ENCODE measurements at places on chromosomes 16 and 17. TPM values are rescaled to one million over a fixed set of nuclear protein-coding genes. Genes with fewer than 3 reads are reported as not detected.
A peak's percentile ranks its signal among the peaks of the same experiment; 100 is the strongest.

The SHCBP1 gene
- total RNA-seq: 0.88 TPM

The NPIPA8 gene
- not detected for total RNA-seq

The NOG gene
- total RNA-seq: 62.4 TPM

The STH gene
- not detected for total RNA-seq

The LASP1 gene
- total RNA-seq: 86.8 TPM

The SLC35G6 gene
- not detected for total RNA-seq

The TNFSF12 gene
- 7.4 TPM for total RNA-seq

The HOXB7 gene
- total RNA-seq: 30.4 TPM

The TBKBP1 gene
- 18.0 TPM for total RNA-seq

The FOXF1 gene
- total RNA-seq: not detected

The P2RX5 gene
- 63.4 TPM for total RNA-seq

GRCh38 chr17:81810476-81810875 lies 6.5 kb downstream of the GCGR start:
- DNase-seq: no peak

DNA sequence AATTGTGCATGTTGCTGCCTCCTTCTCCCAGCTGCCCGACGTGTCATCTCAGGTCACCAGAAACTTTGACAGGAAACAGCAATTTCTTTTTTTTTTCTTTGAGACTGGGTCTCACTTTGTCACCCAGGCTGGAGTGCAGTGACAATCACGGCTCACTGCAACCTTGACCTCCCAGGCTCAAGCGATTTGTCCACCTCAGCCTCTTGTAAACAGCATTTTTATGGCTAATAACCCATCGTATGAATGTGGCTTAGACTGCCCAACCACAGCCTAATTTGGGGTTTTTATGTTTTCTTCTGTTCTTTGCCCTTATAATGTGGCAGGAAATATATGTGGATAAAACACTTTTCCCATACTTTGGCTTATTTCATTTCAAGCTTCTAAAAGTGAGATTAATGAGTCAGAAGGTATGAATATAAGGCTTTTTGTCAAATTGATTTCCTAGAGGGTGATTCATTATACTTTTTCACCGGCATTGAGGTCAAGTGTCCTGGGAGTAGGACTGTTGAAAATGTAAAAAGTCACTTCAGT lies 31.0 kb upstream of the SLC5A10 start:
- no peak for DNase-seq

GRCh38 chr17:17538417-17539391 lies 42.5 kb upstream of the RASD1 start:
- DNase-seq: peak; percentile 13

GRCh38 chr17:19750020-19750572 lies 2.0 kb upstream of the ALDH3A1 start:
- DNase-seq: no peak

DNA sequence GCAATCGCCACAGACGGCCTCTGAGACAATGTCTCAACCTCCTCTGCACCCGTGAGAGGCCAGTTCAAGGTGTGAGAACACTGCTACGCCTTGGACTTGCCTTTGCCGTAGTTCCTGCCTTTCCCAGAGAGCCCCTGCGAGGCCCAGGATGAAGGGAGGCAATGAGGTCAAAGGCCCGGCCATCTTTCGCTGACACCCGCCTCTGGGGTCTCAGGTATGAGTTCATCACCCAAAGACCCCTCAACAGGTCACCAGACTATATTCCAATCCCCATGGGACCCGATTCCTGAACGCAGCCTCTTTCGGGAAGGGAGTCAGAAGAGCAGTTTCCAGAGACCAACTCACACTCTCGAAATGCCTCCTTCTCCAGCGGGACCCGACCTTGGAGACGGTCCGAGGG lies 573.5 kb downstream of the KCNJ18 start:
- no peak for DNase-seq

- peak; percentile 18 for DNase-seq
These were observed 37.6 kb upstream of the ZC3H18 start for GRCh38 chr16:88532434-88533241.

GRCh38 chr17:72463287-72464102 lies 342.7 kb downstream of the SOX9 start:
- no peak for DNase-seq

DNA sequence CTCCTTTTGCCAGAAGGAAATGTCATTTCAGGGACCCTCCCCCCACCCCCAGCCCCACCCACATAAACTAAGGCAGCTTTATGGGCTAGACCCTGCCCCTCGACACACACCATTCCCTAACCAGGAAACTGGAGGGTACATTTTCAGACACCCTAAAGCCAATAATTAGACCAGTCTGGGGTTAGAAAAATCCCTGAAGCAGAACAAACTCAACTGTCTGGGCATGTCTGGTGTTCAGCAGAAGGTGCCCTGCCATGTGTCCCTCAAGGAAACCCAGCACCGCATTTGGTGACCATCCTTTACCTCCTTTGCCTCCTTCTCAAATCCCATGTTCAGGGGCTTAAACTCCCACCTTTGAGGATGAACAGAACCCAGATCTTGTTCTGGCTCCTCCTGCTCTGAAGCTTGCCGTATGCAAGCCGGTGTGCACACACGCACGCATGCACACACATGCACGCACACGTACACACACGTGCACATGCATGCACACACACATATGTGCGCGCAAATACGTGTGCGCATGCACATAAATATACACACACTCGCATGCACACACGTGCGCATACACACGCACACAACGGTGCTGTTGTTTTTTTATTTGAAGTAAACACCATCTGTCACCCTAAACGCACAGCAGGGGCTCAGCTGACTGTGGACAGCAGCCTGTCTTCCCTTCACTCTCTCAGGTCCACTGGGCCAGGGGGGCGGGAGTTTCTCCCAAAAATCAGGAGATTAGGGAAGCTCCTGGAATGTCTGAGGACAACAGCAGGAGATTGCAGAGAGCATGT lies 156.8 kb upstream of the TNRC6C start:
- no peak for DNase-seq

GRCh38 chr16:82259731-82260130 lies 89.7 kb upstream of the MPHOSPH6 start:
- no peak for DNase-seq

DNA sequence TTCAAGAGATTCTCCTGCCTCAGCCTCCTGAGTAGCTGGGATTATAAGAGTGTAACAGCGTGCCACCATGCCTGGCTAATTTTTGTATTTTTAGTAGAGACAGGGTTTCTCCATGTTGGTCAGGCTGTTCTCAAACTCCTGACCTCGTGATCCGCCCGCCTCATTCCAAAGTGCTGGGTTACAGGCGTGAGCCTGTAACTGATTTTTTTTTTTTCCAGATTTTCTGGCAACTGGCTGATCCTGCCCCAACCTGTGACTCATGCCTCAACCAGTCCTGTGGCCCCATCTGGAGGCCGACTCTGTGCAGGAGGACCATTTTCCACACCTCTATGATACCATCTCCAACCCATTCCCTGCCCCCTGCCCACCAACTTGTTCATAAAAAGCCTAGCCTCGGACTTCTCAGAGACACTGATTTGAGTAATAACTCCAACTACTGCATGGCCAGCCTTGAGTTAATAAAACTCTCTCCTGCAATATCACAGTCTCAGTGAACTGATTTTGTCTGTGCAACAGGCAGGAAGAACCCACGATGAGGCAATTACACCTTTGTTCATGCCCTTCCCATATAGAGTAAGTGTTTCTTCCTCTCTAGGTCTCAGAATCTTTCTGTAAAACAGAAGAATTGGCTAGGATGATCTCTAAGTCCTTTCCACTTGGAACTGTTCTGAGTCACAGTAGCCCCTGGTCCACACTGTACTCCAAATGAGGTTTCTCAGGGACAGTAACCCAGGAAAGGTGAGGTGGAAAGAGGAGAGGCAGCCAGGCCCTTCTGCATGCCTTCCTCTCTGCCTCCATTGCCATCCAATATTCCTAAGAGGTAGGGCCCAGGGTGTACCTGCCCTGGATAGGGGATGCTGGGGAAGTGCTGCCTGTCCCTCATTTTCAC lies 8.8 kb upstream of the CNOT1 start:
- peak; percentile 80 for DNase-seq

GRCh38 chr16:57608462-57609113 lies 19.8 kb upstream of the ADGRG1 start:
- no peak for DNase-seq

DNA sequence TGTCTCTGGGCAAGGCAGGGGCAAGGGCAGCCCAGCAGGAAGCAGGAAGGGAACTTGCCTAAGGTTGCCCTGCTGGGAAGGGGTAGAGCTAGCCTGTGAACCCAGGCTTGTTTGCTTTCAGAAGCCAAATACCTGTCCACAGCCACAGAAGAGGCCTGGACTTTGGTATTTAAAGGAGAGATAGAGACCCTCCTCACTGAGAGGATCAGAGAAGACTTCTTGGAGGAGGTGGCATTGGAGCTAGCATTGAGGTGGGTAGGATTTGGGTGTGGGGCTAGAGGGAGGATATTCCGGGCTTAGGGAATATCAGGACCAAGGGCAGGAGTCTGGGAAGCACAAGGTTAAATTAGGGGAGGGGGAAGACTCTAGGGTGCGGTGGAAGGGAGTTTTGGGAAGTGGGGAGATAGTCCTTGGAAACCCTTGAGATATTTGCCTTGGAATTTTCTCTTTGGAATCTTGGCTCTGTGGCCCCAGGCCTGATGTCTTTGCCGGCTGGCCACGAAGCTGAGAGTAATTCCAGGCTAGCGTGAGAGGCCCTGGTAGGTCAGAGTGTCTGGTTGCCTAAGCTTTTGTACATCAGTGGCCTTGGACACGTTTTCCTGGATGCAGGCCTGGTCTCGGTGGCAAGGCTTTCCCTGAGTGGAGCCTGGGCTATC lies 13.1 kb upstream of the ETV4 start:
- DNase-seq: no peak

GRCh38 chr16:2008631-2009163 lies 924 bp downstream of the ZNF598 start:
- DNase-seq: peak; percentile 36

DNA sequence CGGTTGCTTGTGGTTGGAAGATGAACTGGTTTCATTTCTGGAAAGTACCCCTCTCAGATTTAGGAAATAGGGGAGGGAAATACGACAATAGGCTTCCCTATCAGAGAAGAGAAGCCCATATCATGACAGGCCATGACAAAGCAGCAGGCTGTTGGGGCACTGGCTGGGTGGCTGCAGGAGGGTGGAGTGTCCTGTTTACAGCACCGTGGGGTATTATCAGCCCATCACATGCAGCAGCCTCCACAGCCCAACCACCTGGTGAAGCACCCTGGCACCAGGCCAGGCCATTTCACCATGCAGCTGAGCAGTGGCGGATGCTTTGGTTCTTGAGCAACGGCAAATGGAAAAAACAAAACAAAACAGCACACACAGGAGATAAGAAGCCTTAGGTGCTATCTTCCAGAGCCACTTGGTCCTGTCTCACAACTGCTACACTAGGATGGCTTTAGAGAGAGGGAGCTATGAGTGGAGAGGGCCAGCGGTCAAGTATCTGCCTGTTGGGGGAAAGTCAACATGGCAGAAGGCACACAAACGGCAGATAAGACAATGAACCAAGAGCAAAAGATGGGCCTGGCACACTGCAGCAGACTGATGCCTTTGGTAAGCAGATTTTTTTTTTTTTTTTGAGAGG lies 24.2 kb downstream of the FAM117A start:
- DNase-seq: peak; percentile 55

- no peak for DNase-seq
These were observed 656.1 kb upstream of the SOX9 start for GRCh38 chr17:71464751-71465150.

- no peak for DNase-seq
These were observed 42.2 kb downstream of the CCDC57 start for GRCh38 chr17:82170412-82170961.

DNA sequence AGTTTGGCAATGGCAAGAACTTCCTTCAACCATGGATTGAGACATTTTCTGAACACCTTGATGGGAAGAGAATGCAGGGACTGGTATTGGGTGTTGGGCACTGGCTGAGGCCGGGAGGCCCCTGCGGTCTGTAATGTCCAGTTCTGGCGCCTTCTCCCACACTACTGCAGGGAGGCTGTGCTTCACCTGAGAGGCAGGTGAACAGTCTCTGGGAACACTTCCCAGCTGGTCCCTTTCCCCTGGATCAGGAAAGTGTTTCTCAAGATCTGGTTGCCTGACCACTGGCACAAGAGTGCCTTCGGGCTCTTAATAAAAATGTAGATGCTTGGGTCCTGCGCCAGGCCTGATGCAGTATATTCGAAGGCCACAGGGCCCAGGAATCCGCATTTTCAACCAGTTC lies 28.5 kb upstream of the NAT9 start:
- DNase-seq: no peak

GRCh38 chr17:21452377-21453143 lies 76.4 kb downstream of the KCNJ12 start:
- no peak for DNase-seq

GRCh38 chr17:9414471-9414870 lies 161.1 kb downstream of the STX8 start:
- DNase-seq: no peak

DNA sequence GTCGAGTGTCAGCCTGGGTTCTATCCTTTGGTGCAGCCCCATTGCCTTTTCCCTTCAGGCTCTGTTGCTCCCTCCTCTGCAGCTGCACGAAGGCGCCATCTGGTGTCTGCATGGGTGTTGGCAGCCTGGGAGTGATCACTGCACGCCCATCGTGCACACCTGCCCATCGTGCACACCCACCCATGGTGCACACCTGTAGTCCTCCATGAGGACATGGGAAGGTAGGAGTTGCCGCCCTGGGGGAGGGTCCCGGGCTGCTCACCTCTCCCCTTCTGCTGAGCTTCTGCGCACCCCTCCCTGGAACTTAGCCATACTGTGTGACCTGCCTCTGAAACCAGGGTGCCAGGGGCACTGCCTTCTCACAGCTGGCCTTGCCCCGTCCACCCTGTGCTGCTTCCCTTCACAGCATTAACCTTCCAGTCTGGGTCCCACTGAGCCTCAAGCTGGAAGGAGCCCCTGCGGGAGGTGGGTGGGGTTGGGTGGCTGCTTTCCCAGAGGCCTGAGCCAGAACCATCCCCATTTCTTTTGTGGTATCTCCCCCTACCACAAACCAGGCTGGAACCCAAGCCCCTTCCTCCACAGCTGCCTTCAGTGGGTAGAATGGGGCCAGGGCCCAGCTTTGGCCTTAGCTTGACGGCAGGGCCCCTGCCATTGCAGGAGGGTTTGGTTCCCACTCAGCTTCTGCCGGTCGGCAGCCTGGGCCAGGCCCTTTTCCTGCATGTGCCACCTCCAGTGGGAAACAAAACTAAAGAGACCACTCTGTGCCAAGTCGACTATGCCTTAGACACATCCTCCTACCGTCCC lies 2.9 kb downstream of the CTRL start:
- DNase-seq: peak; percentile 66

DNA sequence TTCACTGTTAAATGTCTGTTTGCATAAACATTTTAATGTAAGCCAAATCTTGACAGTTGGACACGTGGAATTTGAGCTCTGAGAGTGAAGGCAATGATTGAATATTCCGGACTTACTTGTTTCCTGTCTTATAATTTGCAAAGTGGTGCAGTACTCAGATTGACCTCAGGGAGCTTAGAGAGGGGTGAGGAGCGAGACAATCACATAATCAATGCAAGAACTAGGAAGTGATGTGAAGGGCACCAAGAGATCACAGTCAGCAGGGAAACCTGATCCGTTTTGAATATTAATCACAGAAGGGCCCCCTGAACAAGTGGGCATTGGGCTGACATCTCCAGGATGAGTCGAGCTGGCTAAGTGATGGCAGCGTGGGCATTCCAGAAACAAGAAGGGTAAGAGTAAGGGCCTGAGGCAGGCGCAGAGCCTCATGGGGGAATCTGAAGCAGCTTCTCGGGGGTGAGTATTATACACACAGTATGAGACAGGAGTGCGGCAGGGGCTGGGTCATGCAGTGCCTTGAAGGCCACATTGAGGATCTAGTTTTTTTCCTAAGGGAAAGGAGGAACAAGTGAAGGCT lies 26.1 kb downstream of the TEX2 start:
- DNase-seq: no peak

- peak; percentile 77 for DNase-seq
These were observed 19.3 kb downstream of the CD2BP2 start for GRCh38 chr16:30335598-30336474.
